ENCODE measurements at places on chromosomes 1 and 21. TPM values are rescaled to one million over a fixed set of nuclear protein-coding genes. Genes with fewer than 3 reads are reported as not detected.

KPRP gene
- total RNA-seq = not detected

LAMB3 gene
- total RNA-seq = 18.3 TPM

RBP7 gene
- not detected for total RNA-seq

TMEM269 gene
- 0.29 TPM for total RNA-seq

KRTAP7-1 gene
- not detected for total RNA-seq

CLCA4 gene
- total RNA-seq = not detected

S100B gene
- total RNA-seq = not detected

CD1D gene
- total RNA-seq = not detected

HCRTR1 gene
- not detected for total RNA-seq

MTMR11 gene
- total RNA-seq = 8.5 TPM

MYOC gene
- not detected for total RNA-seq

KRTAP6-1 gene
- not detected for total RNA-seq

MOB3C gene
- 17.0 TPM for total RNA-seq

LEMD1 gene
- not detected for total RNA-seq

FAM177B gene
- not detected for total RNA-seq

LCE2A gene
- not detected for total RNA-seq

SLC6A17 gene
- total RNA-seq = 0.05 TPM

OR2L8 gene
- total RNA-seq = not detected

SPOCD1 gene
- total RNA-seq = not detected

PCAT6 gene
- 1.1 TPM for total RNA-seq

C2CD2 gene
- 10.2 TPM for total RNA-seq

WNT9A gene
- total RNA-seq = not detected

MROH9 gene
- total RNA-seq = not detected

EXO1 gene
- total RNA-seq = 52.2 TPM

SYT2 gene
- total RNA-seq = not detected

TDRD5 gene
- not detected for total RNA-seq

EYA3 gene
- 35.5 TPM for total RNA-seq

S1PR1 gene
- 42.5 TPM for total RNA-seq

KDF1 gene
- total RNA-seq = not detected

SLC37A1 gene
- total RNA-seq = 21.9 TPM

ATP6V1G3 gene
- total RNA-seq = not detected

PADI2 gene
- total RNA-seq = 0.07 TPM

ABCA4 gene
- total RNA-seq = not detected

MGST3 gene
- 23.3 TPM for total RNA-seq

CCDC30 gene
- total RNA-seq = 1.0 TPM

DMRTA2 gene
- total RNA-seq = not detected

COL11A1 gene
- total RNA-seq = not detected

ZCCHC17 gene
- 24.1 TPM for total RNA-seq
